Stimulated activated CD8-positive, alpha-beta memory T cell treated with anti-CD3 and anti-CD28 coated beads, Interleukin-7, amount 100 ng/mL, for 48 hours (primary cell): ENCODE measurements at places on chromosomes 11 and 22.

DNA sequence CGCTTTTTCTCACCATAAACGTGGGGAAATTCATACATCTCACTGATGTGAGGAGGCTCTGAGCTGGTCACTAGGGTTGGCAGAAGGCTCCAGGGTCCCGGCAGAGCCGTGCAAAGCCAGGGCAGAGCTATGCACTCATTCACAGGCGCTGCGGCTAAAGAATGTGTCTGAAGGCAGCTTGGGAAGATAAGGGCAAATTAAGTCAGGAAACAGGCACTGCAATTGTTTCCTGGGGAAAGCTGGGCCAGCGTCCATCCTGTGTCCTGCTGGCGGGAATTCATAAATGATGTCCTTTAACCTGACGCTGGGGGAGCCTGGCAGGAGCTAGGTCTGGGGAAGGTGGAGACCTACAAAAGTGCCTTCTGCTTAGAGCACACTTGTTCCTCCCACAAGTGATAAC, 27.6 kb downstream of the PKNOX2 start:
- DNase-seq, result no peak

DNA sequence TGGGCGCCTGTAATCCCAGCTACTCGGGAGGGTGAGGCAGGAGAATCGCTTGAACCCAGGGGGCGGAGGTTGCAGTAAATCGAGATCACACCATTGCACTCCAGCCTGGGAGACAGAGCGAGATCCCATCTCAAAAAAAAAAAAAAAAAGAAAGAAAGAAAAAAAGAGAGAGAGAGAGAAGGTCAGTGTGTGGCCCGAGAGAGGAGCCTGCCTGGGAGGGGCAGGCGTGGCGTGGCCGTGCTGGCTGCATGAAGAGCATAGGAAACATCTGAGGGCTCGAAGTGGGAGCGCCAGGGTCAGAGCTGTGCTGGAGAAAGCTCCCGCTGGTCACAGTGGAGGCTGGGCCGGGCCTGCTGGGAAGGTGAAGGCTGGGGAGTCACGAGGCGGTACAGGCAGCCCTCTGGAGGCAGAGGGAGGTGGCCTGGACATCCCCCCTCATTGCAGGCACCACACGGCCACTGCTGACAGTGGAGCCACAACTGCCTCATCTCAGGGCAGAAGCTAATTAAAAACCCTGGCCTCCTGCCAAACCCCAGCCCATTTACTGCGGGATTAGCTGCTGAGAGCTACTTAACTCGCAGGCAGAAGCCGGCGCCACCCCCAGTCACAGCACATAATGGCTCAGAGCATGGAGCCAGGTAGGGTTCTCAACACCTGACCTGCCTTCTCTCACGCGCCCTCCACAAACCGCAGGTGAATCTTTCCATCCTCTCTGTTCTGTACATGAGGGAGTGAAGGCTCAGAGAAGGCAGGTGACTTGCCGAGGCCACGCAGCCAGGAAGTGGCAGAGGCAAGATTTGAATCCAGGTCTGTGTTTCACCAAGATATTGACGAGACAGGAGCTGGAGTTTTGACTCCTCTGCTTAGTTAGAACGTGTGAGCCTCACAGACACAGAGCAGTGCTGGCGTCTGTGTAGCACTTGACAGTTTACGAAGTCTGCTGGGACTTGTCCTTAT, 32.6 kb downstream of the NFAM1 start:
- DNase-seq, result no peak

GRCh38 chr22:22111267-22111751, 128.7 kb upstream of the TOP3B start:
- DNase-seq, result peak; percentile 16

DNA sequence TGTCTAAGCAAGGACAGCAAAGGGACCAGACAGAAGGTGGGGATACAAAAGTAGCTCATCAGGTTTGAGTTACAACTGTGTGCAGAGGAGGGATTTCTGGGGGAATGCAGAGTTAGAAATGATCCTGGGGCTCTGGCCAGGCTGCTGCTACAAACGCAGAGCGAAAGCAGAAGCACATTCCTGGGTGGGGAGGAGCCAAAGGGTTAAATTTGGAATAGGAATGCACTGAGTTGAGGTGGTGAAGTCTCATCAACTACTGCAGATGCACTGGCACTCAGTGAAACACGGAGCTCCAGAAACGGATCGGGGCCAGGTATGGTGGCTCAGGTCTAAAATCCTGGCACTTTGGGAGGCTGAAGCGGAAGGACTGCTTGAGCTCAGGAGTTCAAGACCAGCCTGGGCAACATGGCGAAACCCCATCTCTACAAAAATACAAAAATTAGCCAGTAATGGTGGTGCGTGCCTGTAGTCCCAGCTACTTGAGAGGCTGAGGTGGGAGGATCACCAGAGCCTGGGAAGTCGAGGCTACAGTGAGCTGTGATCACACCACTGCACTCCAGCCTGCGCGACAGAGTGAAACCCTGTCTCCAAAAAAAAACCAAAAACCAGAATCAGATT, 3.2 kb downstream of the CHKA start:
- no peak for DNase-seq

- DNase-seq, result no peak
Observed at GRCh38 chr11:61554172-61554988, 26.5 kb downstream of the SYT7 start.

DNA sequence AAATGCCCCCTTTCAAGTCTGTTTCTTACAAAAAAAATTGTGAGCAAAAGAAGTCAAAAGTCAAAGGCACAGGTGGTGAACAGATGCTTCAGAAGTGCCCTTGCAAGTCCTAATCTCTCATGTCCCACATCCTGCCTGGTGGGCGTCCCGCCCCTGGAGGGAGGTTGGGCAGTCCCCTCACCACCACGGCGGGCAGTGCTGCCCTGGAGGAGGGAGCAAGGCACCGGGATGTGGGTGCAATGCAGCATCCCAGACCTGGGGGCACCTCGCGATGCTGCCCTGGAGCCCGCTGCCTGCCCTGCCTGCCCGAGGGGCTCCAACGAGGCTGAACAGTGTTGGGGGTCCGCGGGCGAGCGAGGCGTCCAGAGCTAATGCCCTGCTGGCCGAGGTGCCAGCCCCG, 15.9 kb downstream of the MRGPRG start:
- no peak for DNase-seq

DNA sequence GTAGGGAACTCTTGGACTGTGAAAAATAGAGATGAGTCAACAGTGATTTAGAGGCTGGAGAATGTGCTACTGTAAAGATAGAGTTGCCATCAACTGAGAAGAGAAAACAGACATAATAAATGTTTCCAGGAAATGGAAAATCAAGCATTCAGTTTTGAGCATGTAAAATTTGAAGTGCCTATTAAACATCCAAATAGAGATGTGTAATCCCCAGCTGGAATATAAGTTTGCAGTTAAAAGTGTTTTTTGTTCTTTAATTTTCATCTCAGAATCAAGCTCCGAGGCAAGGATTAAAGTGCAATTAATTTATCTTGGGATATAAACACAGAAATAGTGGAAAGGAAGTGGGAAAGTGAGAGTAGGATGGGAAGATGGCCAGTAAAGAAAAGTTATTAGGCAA, 666.0 kb upstream of the RAG2 start:
- DNase-seq, result no peak

- DNase-seq, result no peak
Observed at GRCh38 chr22:49590381-49590780, 237.3 kb downstream of the BRD1 start.

DNA sequence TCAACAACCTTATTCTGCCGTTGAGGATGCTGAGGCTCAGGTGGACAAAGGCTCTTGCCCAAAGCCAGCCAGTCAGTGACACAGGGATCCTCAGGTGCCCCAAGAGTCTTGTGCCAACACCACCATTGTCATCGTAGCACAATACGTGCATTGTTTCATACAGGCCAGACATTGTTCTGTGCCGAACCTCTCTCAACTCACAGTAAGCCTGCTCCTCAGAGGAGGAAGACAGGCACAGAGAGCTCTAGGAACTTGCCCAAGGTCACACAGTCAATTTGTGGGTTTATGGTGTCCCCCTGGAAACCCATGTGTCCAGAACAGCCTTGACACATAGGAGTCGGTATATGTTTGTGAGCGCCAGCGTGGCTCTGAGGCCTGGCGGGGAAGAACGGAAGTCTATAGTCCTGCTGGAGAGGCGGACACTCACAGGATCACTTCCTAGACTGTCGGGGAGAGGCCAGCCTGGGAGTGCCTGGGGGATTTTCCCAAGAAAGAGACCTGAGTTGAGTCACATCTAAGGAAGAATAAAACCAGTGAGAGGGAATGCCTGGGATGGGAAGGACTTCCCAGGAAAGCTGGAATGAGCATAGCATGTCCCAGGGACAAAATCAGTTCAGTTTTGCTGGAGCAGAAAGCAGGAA, 20.2 kb downstream of the LIF start:
- no peak for DNase-seq

GRCh38 chr11:70432065-70432464, 33.7 kb downstream of the CTTN start:
- no peak for DNase-seq

GRCh38 chr11:126362879-126363655, 7.6 kb downstream of the ST3GAL4 start:
- no peak for DNase-seq

GRCh38 chr11:16783321-16783801, 44.9 kb downstream of the C11orf58 start:
- DNase-seq, result no peak

GRCh38 chr11:94507485-94507884, 4.8 kb upstream of the C11orf97 start:
- DNase-seq, result no peak

DNA sequence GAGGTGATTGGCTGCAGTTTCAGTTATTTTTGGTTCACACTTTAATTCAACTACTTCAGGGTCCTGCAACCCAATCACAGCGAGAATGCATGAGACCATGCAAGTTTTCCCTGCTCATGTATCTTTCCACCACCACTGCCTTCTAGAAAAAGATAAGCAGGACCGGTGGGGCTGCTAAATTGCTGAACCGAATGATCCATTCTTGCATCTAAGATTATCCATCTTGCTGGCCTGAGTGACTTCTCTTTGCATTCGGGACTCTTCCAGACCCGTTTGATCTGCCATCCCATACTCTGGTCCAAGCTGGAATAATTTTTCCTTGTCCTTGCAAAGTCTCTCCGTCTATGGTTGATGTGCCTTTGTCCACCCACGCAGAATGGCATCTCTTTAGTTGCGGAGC, 56.3 kb upstream of the TP53I11 start:
- no peak for DNase-seq

DNA sequence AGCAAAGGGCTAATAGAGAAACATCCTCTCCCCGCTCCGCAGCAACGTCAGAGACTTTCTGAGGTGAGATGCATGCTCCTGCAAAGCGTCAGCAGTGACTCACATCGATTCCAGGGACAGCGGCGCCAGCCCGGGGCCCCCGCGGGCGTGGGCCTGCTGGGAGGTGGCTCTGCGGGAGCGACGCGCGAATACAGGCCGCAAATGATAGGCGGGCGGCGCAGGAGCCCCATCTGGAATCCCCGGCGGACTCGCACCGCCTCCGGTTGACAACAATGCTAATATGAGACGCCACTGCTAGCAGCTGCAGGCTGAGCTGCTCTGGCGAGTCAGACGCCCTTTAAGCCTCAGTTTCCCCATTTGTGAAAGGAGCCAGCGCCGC, 557 bp downstream of the RANGAP1 start:
- DNase-seq, result peak; percentile 78

- DNase-seq, result no peak
Observed at GRCh38 chr11:126305699-126306098, 1.8 kb downstream of the DCPS start.

- no peak for DNase-seq
Observed at GRCh38 chr11:66077927-66078326, 7.9 kb downstream of the PACS1 start.

DNA sequence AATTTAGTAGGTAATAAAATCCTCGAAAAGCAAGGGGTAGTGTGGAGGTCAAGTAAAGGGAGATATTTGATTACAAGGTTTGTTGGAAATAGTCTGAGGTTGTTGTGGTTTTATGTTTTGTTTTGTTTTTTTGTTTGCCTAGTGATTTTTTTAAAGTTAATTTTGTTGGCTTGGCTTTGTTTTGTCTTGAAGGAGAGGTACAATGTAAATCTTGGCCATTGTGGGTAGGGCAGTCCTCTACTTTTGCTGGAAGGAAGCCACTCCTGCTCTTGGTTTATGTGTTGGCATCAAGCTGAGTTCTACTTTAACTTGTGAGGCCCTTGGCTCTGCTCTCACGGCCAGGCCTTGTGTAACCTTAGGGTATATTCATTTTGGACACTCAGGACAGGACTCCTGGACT, 3.2 kb downstream of the AMOTL1 start:
- no peak for DNase-seq

DNA sequence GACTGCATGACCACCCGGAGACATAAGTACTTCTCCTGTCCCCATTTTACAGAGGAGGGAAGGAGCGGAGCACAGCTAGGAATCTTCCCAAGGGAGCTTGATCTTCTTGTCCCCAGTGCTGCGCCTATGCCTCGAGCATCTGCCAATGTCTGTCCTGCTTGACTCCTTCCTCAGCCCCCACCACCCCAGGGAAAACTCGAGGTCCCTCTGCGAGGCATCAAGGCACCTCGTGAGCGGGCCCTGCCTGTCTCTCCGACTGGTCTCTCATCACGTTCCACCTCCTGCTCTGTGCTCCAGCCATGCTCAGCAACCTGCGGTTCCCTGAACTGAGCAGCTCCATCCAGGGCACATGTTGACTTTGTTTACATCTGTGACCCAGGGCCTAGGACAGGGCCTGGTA, 2.5 kb downstream of the NCF4 start:
- no peak for DNase-seq

DNA sequence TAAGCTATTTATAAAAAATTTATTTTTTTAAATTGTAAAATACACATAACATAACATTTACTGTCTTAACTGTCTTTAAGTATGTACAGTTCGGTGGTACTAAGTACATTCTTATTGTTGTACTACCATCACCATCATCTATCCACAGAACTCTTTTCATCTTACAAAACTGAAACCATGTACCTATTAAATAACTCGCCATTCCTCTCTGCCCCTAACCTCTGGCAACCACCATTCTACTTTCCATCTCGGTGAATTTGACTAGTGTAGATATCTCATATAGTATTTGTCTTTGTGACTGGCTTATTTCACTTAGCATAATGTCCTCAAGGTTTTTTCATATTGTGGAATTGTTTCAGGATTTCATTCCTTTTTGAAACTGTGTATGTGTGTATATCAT, 22.6 kb downstream of the USP47 start:
- DNase-seq, result no peak

DNA sequence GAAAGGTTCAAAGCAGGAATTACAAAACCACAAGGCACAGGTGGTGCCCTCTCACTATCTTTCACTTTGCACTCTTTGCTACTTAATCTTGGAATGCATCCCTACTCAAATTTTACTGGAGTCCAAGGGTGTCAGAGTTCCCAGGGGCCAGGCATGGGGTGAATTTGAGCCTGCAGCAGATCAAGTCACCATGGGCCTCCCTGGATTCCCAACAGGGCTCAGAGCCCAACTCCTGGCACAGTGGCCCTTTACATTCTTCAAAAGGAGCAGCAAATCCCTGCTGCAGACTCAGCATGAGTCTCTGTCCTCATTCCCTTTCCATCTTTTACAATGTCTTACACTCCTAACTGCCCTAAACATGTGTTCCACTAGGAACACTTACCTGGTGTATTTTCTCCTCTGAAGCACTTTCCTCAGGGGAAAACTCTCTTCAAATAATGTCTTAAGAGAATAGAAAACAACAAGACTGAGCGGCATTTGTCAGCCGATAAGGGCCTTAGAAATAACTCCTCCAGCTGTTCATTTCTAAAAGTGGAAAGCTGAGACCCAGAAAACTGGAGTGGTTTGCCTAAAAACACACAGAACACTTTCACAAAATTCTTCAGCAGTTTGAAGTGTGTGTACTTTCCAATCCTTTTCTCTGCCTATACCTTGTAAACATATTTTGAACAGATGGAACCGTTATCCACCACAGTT, 596.0 kb downstream of the INSC start:
- DNase-seq, result no peak

- no peak for DNase-seq
Observed at GRCh38 chr22:45353786-45354185, 44.1 kb downstream of the FAM118A start.

- no peak for DNase-seq
Observed at GRCh38 chr11:92129811-92130210, 94.8 kb upstream of the FAT3 start.
